ENCODE measurements at places on chromosomes 6 and 20.

GRCh38 chr6:117165911-117166499 lies 99.4 kb upstream of the VGLL2 start:
- no peak for DNase-seq

- DNase-seq, result no peak
Observed at GRCh38 chr20:60976913-60977312, 275.1 kb upstream of the CDH4 start.

GRCh38 chr6:43491750-43492661 lies 14.6 kb downstream of the TJAP1 start:
- no peak for DNase-seq

DNA sequence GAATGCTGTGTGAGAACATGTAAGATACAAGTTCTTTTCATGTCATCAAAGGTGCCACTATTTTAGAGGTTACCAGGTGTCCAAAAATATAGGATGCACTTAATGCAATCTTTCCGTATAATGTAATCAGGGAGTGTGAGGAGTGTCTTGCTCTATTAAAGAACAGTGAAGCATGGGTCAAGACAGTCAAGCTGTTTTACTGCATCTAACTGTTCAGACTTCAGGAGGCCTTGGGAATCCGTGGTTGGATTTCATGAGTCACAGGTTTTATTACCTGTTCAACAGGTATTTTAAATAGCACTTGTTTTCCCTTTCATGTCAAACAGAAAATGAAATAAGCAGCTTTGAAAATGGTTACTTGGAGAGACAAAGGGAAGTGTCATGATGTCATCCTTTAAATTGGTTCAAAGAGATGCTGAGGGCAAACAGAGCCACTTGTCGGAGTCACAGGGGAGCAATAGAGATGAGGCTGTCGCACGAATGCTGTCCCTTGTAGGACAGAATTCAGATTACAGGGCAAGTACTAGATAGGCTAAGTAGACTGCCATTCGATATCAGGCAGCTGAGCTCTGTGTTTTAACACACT lies 621.5 kb downstream of the QKI start:
- DNase-seq, result no peak

- DNase-seq, result no peak
Observed at GRCh38 chr20:3687655-3688054, 5.8 kb upstream of the ADAM33 start.

GRCh38 chr6:108497883-108498282 lies 62.8 kb upstream of the FOXO3 start:
- no peak for DNase-seq

GRCh38 chr6:32845384-32845884 lies 1.6 kb upstream of the PSMB8 start:
- peak; percentile 45 for DNase-seq

- DNase-seq, result no peak
Observed at GRCh38 chr20:48749437-48749836, 78.4 kb downstream of the PREX1 start.

- no peak for DNase-seq
Observed at GRCh38 chr20:62820208-62820961, 3.5 kb downstream of the COL9A3 start.

- DNase-seq, result no peak
Observed at GRCh38 chr6:116924245-116924644, 47.2 kb downstream of the RFX6 start.

DNA sequence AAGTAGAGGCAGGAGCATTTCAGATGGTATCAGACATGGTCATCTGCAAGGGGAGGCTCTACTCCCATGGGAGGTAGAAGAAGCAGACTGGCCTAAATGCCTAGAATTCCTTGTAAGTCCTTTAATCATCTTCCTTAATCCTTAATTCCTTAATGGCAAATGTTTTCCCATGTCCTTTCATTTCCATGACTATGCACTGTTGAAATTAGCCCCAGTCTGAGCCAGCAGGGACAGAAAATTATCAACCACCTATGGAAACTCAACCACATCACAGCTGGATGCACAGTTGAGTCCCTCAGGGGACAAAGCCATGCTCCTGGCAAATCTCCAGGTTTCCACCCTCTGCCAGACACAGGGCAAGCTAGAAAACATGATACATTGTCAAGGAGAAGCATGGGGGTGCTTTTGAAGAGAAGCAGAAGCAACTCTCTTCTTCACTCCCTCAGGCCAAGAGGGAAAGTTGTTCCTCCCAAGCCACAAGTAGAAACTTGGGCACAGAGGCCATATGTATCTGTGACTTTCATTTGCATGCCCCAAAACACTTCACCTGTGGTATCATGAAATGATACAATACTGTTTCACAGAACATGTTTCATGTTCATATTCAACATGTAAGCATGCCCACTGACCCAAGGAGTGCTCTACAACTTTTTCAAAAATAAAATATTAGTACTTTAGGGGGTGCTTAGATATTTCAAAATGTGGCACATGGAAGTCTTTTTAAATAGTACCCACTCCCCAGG lies 683.6 kb downstream of the KIF16B start:
- DNase-seq, result no peak

GRCh38 chr20:49631061-49631716 lies 63.3 kb upstream of the PTGIS start:
- DNase-seq, result no peak

- peak; percentile 18 for DNase-seq
Observed at GRCh38 chr20:35947489-35947888, 6.8 kb downstream of the SCAND1 start.

- DNase-seq, result no peak
Observed at GRCh38 chr20:25238319-25239037, 9.4 kb upstream of the PYGB start.

- no peak for DNase-seq
Observed at GRCh38 chr20:38392356-38392755, 42.8 kb downstream of the SNHG17 start.

GRCh38 chr6:85684133-85684808 lies 41.6 kb upstream of the SYNCRIP start:
- no peak for DNase-seq

DNA sequence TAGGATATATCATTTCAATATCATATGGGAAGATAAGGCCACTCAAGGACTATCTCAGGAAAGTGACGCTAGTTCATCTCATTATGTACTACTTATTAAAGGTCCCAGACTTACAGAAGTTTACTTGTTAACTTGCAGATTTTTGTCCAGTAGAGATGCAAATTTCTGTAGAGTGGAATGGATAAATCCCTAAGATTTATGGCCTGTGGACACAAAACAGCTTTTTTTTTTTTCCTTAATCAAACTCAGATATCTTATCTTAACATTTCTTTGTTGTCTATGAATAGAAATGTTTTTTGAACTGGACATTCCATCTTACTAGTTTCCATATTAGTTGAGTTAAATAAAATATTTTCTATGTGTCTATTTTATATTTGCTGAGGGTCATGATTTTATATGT lies 110.5 kb upstream of the MAP7 start:
- no peak for DNase-seq

DNA sequence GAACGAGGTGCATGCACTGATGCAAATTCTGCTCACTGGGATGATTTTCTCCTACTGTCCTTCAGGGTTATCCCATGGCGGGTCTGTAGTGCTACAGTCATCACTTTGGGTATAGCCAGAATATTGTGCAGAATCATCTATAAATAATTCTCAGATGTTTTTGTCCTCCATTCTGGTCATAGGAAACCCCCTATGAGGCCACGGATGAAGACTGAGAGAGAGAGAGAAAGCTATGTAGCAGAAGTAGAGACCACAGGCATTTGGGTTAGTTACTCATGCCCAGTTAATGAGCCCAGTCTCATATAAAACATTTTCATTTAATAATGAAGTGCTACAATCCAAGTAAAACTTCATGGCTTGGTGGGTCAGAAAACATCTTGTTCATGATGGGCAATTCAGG lies 145.1 kb upstream of the PLN start:
- no peak for DNase-seq

DNA sequence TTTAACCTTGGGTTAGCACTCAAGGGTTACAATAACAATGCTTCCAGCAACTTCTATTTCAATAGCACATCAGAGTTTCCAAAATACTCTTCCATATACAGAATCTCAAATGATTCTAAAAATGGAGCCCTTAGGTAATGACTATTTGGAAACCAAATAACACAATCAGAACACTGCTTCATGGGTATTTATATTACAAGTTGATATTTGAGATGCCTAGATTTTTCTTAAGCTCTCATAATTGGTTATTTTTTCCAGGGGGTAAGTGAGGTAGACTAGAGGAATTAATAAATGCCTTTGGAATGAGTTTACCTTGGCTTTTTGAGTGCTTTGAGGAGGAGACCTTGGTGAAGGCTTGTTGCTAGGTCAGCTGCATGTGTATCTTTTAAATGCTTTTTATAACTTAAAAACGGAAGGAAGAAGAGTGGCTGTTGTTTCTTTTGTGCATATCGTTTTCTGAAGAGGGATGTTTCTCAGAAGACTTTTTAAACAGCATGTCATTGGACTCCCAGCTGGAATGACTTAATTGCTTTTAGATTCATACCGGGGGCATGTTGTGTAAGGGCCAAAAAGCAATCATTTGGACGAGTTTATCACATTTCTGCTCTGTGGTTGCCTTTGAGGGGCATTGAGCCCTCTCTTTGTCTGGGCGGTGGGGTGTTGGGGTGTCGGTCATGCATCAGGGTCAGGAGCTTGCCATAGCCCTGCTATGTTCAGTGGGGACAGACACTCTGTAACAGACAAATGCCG lies 186.0 kb downstream of the DTNBP1 start:
- no peak for DNase-seq

- DNase-seq, result peak; percentile 38
Observed at GRCh38 chr6:135162678-135163439, 18.2 kb upstream of the MYB start.
